ENCODE measurements at places on chromosomes 3 and 15. TPM values are rescaled to one million over a fixed set of nuclear protein-coding genes. Genes with fewer than 3 reads are reported as not detected.

GRCh38 chr3:188792793-188793192 is 379.0 kb upstream of the TPRG1 start:
- DNase-seq, result peak; percentile 18

DNA sequence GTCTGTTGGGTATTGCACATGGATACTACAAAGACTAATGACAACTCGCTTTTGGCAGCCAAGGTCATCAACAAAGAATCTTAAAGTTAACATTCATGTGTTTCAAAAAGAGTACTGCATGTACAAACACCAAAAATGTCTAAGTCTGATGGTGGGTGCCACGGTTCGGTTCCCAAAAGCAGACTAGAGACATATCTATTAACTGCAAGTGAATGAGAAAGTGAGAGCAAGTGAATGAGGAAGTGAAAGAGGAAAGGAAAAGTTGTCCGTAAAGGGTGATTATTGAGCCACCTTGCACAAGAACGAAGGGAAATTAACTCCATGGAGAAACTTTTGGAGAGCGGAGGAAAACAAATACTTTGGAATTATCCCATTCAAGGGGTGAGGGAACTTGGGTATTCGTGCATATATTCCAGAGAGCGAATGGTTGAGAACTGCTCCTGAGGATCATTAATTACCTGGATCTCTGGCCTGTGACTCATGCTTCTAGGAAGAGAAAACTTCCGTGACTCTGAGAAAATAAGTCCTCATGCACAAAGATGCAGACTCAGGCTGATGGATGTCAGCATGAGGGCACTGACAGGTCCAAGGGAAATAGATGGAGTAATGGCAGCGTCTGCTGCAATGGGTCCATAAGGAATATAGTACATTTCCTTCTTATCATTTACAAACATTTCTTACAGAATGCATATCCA is 336.5 kb upstream of the TGFBR2 start:
- DNase-seq, result peak; percentile 68

- no peak for DNase-seq
Observed at GRCh38 chr3:97074546-97074945, 260.2 kb downstream of the EPHA6 start.

DNA sequence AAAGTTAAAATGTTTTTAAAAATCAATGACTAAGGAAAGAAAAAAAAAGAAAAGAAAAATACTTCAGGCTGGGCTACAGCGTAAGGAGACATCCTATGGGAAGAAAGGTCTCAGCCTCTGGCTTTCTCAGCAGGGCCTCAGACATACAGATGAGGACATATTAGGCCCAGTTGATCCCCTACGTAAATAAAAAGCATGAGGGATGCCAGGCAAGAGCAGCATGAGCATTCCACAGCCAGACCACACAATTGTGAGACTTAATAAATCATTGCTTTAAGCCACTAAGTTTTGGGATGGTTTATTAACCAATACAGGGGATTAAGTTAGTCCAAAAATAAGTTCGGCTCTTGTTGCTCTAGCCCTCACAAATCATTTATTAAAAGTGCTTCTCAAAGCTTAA is 394.1 kb upstream of the NECTIN3 start:
- DNase-seq, result no peak

DNA sequence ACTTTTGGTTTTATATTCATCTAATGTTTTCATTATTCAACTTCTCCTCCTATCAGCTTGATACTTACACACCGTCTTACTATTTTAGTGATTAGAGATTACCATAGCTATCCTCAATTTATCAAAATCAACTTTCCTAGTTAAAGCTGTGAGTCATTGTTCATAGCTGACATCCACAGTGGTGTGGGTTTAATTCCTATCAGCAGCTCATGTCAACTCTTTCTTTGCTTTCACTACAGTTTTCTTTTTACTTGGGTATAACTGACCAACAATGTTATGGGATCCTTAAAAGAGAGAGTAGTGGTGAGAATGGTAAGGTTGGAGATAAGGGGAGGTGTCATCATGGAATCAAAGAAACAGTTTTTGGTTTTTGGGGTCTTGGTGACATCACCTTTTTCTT is 112.7 kb downstream of the NFKBIZ start:
- no peak for DNase-seq

DNA sequence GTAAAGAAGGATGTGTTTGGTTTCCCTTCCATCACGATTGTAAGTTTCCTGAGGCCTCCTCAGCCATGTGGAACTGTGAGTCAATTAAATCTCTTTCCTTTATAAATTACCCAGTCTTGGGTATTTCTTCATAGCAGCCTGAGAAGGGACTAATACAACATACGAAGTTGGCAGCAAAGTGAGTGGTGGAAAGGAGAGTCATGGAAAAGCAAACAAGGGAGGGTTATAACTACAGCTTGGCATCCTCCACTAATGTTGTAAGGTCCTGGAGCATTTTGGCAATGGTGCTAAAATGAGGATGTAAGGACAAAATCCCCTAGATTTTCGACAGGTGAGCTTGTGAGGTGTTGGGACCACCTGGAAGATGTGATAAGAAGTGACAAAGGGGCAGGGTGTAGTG is 5.8 kb upstream of the TMEM41A start:
- no peak for DNase-seq

- DNase-seq, result no peak
Observed at GRCh38 chr15:85781099-85781498, 13.6 kb downstream of the KLHL25 start.

GRCh38 chr15:68352401-68353062 is 75.0 kb downstream of the FEM1B start:
- peak; percentile 93 for DNase-seq

- no peak for DNase-seq
Observed at GRCh38 chr3:61602466-61602865, 41.1 kb downstream of the PTPRG start.

- no peak for DNase-seq
Observed at GRCh38 chr3:64617610-64618009, 70.2 kb downstream of the ADAMTS9 start.

DNA sequence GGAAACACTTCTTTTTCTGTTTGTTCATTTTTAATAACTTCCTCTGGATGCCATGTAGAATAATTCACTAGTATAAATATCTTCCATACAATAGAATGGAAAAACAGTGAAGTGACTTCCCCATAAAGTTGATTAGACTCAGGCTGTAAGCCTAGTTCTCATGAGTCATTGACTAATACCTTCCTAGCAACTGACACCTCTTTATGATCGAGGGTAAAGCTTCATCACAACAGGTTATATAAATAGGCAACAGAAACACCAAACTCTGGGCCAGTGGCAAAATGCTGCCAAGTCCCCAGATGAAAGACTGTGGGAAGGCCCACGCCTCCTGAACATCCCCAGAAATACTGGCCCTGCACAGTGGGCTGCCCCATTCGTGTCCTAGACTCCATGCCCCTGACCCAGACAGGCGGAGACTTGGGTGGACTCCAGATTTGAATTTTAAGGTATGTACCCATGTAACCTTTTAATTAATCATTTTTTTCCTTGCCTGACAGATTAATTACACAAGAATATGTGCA is 71.3 kb upstream of the TBC1D23 start:
- DNase-seq, result no peak

DNA sequence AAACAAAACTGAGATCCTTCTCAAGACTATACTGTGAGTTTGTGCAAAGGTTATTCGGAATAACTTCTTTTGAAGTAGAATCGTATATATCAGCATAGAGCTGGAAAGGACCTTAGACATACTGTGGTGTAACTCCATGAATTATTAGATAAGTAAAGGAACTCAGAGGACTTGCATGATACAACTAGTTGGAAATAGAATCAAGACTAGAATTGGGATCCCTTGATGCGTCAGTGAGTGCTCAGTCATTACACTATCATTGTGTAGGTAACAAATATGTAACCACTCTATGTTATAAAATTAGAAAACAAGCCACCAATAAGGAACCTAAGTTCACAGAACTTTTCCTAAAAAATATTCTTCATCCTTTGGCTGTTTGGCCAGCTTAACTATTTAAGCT is 61.1 kb downstream of the CBLB start:
- DNase-seq, result no peak

DNA sequence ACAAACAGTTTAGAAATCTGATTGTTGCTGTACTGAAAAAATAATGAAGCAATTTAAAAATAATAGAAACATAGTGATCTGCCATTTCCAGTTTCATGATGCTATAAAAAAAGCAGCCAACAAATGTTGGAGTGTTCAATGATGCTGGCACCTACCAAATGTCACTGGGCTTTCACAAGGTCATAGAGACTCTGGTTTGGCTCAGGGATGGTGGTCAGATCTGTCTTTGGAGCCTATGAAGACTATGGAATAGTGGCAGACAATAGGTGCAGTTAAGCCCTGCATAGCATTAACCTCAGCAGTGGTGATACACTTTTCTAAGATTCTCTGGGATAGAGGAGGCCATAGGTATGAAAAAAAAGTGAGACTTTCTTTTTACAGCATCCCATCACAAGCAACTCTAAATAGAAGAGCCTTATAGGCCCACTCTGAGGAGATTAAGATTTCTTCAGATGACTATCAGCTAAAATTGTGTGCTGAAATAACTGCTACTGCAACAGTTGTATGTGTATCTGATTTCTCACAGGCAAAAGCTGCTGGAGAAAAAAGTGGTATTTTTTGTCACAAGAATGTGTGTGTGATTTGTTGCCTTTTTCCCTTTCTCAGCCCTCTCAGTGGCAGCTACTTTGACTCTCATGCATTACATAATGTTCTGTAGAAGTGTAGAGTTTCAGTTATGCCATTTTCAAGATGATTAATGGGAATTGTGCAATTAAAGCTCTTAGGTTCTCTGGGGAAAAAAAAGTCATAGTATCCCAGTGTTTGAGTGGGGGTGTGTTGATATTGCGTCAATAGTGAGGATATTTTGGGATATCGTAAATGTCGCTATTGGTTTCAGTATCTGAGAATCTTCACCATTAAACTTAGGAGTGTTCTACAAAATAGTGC is 137.4 kb downstream of the MBNL1 start:
- DNase-seq, result peak; percentile 82

GRCh38 chr15:91243826-91244225 is 143.8 kb downstream of the SV2B start:
- peak; percentile 91 for DNase-seq

DNA sequence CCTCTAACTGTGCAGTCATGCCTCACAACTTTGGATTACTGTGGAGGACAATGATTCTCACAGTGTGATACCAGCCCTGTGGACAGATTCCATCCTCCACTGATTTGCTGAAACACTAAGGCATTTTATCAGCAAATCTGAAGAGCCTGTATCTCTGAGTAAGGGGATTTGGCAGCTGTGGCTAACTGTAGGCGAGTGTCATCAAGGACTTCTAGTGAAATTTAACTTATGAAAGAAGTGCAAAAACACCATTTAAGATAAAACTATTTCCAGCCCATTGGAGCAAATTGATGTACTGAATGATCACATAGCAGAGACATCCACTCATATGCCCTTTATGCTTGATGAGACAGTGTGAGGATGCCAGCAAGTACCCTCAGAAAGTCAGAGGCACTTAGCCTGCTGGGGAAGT is 13.9 kb upstream of the TMPRSS7 start:
- no peak for DNase-seq

GRCh38 chr15:89496155-89497098 is at the start of gene RHCG:
RHCG (minus strand) TSS chr15:89496583; CDS start chr15:89496544, 39 bp downstream.
- DNase-seq, result peak; percentile 31

DNA sequence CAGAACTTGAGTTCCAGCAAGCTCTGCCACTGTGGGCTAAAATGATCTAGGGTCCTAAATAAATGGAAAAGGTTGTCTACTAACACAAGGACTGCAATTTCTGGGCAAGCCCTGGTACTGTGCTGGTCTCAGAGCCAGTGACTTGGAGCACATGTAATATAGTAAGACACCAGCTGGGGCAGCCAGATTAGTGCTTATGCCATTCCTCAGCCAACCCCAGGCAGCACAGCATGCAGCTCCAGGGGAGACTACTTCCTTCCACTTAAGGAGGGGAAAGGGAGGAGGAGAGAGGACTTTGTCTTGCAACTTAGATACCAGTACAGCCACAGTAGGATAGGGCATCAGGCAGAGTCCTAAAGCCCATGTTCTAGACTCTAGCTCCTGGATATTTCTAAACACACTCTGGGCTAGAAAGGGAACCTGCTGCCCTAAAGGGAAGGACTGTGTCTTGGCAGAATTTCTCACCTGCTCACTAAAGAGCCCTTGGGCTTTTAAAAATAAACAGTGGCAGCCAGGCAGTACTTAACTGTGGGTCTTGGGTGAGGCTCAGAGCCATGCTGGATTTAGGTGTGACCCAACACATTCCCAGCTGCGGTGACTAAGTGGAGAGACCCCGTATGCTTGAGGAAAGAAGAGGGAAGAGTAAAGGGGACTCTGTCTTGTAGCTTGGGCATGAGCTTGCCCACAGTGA is 223.7 kb upstream of the BCHE start:
- DNase-seq, result no peak

DNA sequence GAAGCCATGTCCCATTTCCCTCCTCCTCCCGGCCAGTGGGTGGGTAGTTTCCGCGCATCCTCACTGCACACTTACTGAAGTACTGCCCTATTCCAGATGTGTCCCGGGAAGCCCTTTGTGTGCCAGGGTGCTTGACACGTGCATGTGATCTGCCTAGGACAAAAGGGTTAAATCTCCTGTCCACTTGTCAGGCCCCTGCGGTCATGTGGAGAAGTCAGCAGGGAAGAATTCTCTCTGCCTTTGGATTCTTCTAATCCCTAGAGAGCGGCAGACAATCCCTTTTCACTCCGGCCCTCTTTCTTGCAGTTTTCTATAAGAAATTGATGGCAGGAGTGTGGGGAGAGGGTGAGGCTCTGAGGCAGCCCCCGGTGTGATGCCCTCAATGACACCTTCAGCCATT is 19.8 kb downstream of the ST8SIA2 start:
- DNase-seq, result no peak

GRCh38 chr3:72266016-72266370 is 481.0 kb upstream of the PROK2 start:
- DNase-seq, result no peak

DNA sequence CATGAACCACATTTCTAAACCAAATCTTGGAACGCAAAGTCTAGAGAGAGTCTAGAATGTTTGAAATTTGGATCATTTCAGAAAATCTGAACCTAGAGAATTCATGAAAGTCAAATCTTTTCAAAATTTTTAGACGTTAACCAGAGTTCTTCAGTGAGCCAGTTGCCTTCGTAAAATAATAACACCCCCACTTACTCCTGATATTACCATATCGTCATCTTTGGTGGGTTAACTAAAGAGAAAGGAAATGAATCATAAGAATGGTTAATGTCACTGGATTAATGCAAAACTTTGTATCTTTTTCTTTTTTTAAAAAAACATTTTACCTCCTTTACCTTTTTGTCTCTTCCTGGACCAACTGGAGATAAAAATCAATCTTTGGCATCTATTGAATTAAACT is 1.2 kb upstream of the ZBED2 start:
- DNase-seq, result no peak

CPLX3 gene
- polyA plus RNA-seq, result not detected

SMCO1 gene
- not detected for polyA plus RNA-seq

TMC3 gene
- not detected for polyA plus RNA-seq

SCN11A gene
- polyA plus RNA-seq, result not detected

ADPRH gene
- polyA plus RNA-seq, result 31.5 TPM

GOLGA6L7 gene
- polyA plus RNA-seq, result not detected

CD200R1 gene
- polyA plus RNA-seq, result 1.6 TPM

GHSR gene
- polyA plus RNA-seq, result not detected

BDH1 gene
- polyA plus RNA-seq, result 5.3 TPM

CHL1 gene
- not detected for polyA plus RNA-seq

Data from CD14-positive monocyte (primary cell).